ENCODE measurements at places on chromosomes 7 and 10. TPM values are rescaled to one million over a fixed set of nuclear protein-coding genes. Genes with fewer than 3 reads are reported as not detected.

The CPA2 gene
- total RNA-seq = not detected

The CALCR gene
- total RNA-seq = not detected

The CFAP58 gene
- total RNA-seq = not detected

The NKX2-3 gene
- total RNA-seq = not detected

The CYP26C1 gene
- total RNA-seq = 0.20 TPM

The NUTM2A gene
- 1.3 TPM for total RNA-seq

The GDF2 gene
- not detected for total RNA-seq

The PAPOLB gene
- total RNA-seq = not detected

The PNLIPRP2 gene
- not detected for total RNA-seq
